ENCODE measurements at places on chromosomes 16 and 17.

DNA sequence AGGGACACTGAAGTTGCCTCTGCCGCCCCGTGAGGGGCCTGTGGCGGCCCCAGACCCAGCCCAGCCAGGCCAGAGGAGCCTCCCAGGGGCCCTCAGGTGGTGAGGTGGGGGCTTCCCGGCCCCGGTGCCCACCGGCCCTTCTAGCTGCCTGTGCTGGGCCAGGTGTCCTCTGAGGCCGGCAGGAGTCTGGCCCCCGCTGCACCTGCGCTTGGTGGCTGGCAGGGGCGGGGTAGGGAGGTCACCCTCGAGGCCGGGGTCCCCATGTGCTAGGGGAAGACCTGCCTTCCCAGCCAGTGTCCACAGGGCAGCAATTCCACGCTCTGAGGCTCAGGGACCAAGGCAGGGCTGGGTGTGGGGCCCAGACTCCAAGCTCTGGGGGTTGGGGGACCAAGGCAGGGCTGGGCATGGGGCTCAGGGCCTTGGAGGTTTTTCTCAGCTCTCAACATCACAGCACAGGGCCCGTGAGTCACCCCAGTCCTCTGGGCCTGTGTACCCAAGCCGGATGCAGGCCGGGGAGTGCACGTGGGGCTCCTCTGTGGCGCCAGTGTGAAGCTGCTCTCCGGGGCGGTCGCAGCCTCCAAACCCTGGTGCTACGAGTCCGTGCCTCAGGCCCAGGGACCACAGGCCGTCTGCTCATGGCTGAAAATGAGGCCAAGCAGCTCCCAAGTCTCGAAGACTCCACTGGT, 1.3 kb upstream of the CCDC154 start:
- no peak for DNase-seq

DNA sequence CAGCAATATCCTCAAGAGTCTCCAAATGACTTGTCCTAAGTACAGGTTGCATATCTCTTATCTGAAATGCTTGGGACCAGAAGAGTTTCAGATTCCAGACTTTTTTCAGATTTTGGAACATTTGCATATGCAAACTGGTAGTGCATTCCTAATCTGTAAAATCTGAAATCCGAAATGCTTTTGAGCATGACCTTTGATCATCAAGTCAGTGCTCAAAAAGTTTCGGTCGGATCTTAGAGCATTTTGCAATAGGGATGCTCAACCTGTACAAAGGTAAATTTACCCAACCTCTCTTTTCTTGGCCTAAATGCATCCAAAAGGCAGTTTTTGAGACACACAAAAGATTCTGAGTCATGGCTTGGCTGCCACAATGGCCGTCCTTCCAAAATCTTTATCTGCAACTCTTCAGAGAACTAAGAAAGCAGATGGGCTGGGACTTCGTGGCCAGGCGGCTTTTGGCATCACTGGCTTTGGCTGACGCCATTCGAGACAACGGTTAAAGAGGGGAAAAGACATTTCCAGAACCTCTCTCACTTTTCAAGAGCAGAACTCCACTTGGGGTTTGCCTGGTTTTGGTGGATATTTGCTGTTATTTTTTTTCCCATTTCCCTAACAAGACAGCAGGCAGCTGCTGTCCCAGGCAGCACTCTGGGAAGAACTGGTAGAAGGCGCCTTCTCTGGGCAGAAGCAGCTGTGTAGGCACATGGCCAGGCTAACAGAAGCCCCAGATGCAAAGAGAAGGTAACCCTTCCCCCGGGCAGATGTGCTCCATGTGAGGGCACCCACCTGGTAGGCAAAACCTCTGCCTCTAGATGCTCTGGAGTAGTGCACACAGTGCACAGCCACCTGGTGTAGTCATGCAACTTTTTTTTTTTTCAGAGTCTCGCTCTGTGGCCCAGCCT, 8.9 kb downstream of the CPPED1 start:
- DNase-seq: no peak

DNA sequence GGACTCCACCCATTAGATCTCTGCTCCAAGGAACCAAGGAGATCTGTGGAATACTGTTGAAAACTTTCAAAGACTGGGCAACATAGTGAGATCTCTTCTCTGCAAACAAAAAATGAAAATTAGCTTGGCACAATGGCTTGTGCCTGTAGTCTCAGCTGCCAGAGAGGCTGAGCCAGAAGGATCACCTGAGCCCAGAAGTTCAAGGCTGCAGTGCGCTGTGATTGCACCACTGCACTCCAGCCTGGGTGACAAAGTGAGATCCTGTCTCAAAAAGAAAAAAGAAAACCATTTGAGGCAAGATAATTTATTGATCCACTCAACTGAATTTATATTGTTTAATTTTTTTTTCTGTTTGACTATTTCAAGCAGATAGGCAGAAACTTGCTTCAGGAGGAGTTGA, 54.8 kb downstream of the CHD9NB start:
- no peak for DNase-seq

DNA sequence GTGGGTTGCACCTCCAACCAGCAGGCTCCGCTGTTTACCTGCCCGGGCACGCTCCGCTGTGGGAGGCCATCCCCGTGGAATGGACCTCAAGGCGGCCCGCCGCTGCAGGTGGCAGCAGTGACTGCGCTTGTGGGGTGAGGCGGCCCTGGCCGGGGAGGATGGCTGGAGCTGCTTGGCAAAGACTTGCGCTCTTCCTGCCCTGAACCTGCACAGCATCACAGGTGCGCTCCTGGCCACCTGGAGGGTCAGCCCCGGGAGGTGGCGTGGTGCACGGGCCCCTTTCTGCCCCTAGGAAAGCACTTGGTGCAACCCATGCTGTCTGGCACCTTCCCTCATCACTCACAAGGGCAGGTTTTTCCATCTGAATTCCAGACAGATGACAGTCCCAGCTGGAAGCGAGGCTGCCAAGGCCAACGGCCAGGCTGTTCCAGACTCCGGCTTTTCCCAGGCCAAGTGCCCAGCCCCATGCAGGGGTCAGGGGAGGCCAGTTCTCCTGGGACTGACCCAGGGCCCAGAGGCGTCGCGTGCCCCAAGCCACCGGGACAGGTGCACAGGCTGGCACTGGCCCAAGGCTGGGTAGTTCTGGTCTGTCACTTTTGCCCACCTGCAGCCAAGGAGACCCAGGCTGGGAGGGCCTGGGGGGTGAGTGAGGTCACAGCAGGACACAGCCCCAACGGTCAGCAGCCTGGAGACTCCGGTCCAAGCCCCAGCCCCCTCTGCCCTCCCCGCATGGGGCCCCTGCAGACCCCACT, 13.3 kb downstream of the UTS2R start:
- DNase-seq: peak; percentile 72

DNA sequence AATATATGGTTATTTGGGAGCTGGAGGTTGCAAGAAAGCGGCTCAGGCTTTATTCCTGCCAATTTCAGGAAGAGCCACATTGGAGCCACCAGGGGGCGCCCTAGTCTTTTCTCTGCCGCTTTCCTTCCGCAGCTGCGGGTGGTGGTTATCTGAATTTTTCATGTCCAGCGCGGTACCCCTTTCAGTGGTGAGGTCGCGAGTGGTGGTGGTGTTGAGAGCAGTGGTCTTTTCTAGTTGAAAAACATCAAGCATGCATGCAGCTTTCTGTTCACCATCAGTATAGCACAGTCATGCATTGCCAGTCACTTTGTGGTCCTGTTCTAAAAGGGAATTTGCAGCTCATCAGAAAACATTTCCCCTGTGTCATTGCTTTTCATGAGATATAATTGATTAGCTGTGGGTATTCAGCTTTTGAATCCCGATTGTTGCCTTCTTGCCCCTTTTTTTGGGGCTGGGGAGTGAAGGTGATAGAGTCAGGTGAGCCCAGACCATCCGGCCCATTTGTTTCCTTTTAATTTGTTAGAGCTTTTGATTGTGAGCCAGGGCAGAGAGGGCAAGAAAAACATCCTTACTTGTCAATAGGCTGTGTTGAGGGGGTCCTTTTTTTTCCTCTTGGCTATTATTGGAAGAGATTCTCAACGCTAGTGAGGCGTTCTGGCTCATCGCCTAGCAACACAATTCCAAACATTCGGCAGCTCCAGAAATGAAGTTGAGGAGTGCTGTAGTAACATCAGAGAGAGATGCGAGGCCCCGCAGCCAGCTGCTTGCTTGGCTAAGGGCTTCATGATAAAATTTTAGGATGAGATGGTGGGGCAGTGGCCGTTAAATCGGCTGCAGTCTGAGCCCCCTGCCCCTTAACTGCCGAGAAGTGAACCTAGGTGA, 119.0 kb downstream of the SNX29 start:
- DNase-seq: peak; percentile 73

- DNase-seq: no peak
Measured at GRCh38 chr17:34733333-34733732, 154.0 kb downstream of the TMEM132E start.

DNA sequence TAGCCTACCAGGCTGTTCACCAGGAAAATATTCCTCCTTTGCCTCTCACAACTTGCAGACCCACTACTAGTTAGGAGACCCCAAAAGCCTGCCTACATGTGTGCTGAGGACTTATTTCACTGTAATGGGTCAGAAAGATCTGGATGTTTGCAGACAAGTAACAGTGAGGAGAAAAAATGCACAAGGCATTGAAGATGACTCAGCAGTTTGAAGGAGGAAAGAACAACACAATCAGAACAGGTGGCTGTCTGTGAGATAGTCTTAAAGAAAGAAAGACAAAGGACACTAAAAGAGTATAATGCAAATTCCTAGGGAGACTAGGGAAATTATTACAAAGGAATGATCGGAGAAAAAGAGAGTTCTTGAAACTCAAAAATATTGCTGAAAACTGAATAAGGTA, 69.0 kb downstream of the ANKFN1 start:
- DNase-seq: no peak

DNA sequence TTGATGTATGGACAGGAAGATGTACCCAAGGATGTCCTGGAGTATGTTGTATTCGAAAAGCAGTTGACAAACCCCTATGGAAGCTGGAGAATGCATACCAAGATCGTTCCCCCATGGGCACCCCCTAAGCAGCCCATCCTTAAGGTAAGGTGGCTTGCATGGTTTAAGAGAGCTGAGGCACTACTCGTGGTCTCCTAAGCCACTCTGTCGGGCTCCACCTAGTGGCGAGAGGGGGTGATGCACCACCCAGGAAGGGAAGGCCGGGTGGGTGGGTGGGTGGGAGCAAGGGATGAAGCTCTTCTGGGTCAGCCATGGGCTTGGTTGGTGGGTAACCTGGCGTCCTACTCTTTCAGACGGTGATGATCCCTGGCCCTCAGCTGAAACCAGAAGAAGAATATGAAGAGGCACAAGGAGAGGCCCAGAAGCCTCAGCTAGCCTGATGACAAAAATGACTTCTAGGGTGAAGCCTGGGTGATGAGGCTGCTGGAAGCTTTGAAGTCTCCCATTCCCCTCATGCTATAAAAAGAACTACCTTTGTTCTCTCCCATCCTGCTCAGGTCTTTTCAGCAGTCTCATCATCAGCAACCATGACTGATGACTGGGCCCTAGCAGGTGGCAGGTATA, 21.5 kb downstream of the GPR179 start:
- peak; percentile 78 for DNase-seq

DNA sequence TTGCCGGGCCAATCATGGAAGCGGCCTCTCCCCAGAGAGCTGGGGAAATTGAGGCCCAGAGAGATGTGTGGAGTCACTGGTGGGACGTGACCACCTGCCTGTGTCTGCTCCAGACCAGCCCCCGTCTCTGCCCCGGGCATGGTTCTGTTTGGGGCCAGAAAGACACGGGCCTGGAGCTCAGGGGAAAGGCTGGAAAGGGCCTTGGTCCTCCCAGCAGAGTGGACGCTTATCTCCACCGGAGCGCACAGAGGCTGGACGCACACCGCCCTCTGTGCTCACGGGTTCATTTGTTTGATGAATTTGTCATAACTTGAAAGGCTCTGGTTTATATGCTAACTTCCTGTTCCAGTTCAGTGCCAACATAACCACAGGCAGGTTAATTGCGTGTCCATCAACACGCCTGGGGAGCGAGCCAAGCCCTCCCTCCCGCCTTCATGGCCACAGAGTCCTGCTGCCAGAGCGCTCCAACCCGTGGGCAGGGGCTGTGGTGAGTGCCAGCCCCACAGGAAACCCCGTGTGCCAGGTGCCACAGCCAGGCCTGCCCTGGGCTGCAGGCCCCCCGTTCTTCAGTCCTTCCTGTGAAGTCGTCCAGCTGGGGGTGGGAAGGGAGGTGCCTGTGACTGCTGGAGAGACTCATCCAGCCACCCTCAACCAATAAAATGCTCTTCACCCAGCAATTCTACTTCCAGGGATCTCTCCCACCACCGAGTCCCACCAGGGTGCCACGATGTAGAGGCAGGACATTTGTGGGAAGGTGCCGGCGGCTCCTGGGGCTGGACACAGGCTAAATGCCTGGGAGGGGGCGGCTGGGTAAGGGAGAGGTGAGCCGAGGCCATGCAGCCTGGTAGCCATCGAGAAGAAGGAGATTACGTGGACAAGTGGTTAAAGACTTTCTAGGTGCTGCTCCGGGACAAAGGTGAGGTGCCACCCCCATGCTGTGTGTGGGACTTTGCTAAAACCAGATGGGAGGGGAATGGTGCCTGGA, 29.4 kb upstream of the BAHCC1 start:
- DNase-seq: peak; percentile 81

DNA sequence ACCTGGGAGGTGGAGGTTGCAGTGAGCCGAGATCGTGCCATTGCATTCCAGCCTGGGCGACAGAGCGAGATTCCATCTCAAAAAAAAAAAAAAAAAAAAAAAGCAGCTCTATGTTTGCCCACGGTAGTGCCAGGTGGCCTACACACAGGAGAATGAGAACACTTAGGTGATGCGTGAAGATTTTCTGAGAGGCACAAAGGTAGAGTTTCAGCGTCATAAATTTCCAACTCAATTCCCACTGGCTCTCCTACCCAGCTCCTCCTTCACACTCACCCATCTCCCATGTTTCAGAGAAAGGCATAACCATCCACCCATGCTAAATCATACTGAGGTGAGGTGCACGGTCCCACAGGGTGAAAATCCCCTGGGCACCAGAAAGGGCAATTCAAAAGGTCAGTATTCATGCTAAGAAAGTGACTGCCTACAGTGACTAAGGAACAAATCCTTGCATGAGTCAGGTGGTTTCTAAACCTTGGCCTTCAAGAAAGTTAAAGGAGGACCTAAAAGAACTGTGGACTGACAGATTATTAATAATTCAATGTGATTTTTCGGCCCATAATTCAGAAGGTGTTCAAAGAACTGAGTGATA, 4.8 kb downstream of the DCAKD start:
- no peak for DNase-seq

GRCh38 chr16:50709980-50710379, 16.6 kb downstream of the NOD2 start:
- no peak for DNase-seq

DNA sequence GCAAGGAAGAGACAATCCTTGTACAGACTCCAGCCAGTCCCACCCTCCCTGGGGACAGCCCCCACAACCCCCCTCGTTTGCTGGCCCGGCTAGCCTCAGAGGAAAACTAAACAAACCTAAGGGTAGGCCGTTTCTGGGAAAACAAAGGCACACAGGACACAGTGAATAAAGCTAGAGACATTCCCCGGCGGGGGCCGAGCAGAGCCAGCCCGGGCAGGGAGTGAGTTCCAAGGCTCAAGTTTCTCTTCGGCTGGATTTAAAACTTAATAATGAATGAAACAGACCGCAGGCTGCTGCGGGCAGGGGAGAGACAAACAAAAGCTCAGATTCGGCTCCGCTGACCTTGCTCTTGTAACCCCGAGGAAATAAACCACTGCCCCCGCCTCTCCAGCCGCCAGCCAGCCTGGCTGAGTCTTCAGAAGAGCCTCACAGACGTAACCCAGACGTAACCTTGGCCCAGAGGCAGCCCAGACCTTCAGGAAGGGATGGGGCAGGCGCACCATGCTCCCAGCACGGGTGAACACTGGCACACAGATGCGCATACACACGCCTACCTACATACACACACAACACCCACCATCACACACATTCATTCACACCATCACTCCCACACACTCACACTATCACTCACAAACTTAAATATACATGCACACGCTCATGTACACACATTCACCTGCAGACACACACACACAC, 216.0 kb downstream of the ZNF423 start:
- DNase-seq: peak; percentile 44
